ENCODE measurements at places on chromosomes 3 and 15.

- no peak for DNase-seq
Measured at GRCh38 chr3:11329777-11330176, 57.6 kb downstream of the ATG7 start.

GRCh38 chr3:89098964-89099585, 8.3 kb upstream of the EPHA3 start:
- DNase-seq, result no peak

GRCh38 chr15:87850916-87851315, 405.6 kb downstream of the NTRK3 start:
- no peak for DNase-seq

- DNase-seq, result no peak
Measured at GRCh38 chr15:76163457-76164295, 103.9 kb downstream of the TMEM266 start.

GRCh38 chr3:107488942-107489341, 33.8 kb upstream of the BBX start:
- DNase-seq, result no peak

DNA sequence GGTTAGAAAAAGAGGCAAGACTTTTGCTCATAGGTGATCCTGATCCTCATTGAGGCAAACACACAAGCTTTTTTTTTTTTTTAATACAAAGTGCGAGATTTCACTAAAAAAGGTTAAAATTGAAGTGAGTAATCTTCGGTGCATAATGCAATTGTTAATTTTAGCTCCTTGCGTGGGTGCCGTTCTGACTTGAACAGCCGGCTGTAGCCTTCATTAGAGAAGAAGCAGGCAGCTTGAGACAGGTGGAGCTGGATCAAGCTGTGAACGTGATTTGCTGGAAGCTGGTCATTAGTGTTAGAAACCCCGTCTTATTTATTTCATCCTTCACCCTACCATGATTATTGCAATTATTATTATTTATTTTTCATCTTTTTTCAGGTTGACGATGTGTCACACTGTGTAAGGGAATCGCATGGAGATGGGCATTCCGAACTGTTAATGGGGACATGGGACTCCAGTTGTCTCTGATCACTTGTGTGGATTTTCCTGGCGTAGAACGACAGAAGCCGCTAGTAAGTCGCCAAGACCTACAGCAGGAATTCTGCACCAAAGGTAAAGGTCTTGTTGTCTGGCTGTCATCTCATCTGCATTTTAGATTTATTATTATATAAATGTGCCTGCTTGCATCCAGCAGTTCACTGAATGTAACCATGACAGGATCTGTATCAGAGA, 40.2 kb downstream of the ARPP21 start:
- DNase-seq, result no peak
